ENCODE measurements at places on chromosomes 2 and 18.

DNA sequence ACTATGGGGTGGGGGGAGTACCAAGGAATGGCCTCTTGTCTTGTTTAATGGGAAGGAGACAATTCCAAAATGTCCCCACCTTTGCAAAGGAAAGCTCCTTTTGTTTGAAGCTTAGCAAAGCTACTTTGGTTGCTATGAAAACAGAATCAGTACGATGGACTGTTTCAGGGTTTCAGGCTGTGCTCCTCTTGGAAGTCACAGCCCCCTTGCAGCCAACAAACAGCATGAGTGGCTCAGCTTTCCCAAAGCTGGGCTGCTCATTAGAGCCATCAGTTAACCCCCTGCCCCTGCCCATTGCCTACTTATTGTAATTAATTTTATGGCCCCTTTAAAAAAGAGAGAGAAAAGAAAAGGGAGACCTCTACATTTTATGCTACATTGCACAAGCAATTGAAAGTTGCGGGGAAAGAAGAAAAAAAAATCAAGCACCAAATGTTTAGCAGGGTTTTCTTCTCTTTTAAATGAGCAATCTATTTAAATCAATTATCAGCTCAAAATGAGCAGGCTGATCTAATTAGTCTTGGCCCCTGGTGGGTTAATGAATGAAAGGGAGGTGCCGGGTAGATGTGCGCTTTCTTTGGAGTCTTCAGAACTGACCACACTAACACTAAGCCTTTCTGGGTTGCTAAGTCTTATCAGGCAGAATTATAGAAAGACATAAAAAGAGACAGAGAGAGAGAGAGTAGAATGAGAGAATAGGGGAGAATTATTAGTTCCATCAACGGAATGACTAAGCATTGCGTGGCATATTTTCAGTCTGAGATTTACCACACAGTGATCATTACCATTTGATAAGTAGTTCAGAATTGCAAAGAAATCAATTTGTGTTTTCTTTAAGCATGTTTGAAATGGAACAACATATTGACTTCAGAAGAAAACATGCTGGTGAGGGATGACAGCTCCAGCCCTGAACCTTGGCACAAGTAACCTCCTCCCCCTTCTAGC is 284.9 kb downstream of the INSIG2 start:
- DNase-seq, result no peak

- DNase-seq, result no peak
These were observed 83.2 kb downstream of the ASB1 start for GRCh38 chr2:238509903-238510302.

GRCh38 chr2:239548965-239549595 is 148.3 kb upstream of the HDAC4 start:
- no peak for DNase-seq

DNA sequence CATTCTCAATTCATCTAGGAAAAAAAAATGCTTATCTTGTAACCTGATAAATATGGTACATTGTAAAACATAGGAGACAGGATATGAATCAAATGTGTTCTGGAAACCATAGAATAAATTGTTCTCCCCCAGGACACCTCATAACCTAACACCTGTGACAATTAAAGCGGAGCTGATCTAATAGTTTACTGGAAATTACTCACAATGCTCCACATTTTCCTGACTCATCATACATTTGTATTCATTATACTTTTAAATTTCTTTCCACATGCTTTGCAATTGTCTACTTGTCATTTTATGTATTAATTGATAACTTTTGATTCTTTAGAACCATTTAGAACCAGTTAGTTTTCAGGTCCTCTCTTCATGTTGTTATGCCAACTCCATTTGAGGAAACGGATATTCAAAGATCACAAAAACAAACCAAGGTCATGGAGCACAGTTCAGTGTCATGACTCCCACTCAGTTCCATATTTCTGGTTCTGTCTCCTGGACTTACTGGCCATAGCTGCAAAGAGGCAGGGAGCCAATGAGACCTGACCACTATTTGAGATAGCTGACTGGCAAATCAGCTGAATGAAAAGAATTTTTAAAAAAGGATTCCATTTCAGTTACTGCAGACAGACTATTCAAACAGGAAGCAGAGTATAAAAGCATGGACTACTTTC is 128.5 kb downstream of the CALCRL start:
- DNase-seq, result no peak

DNA sequence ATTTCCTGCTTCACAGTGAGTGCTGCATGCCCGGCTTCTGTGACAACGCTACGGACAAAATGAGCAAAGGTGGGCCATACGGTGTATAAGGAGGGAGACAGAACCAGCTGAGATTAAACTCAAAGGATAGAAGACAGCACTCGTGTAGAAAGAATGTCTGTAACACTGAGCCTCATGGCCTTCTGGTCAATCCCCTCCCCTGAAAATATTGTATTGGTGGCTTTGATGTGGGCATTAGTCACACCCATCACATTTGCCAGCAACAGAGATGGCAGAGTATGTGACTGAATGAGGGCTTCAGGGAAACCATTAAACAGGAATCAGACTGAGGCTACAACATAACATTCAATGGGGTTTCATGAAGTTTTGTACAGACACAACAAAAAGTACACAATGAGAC is 287.8 kb upstream of the CCDC68 start:
- no peak for DNase-seq
